Dermis lymphatic vessel endothelial cell (primary cell): ENCODE measurements at places on chromosomes 3 and 15. TPM values are rescaled to one million over a fixed set of nuclear protein-coding genes. Genes with fewer than 3 reads are reported as not detected.

The C2CD4A gene
- 1.4 and 2.3 TPM in 2 replicates for total RNA-seq

The RBM6 gene
- 29.2 and 34.6 TPM in 2 replicates for total RNA-seq

The ITIH1 gene
- not detected in 2 replicates for total RNA-seq

The ISL2 gene
- total RNA-seq: 0.65 and 0.69 TPM in 2 replicates

The ILDR1 gene
- not detected in 2 replicates for total RNA-seq

The SLC12A8 gene
- total RNA-seq: 0.11 and 0.17 TPM in 2 replicates

The DISP2 gene
- under 0.01 and 0.09 TPM in 2 replicates for total RNA-seq

The RASGRP1 gene
- 0.11 and 0.17 TPM in 2 replicates for total RNA-seq

The TRIM42 gene
- not detected in 2 replicates for total RNA-seq
